Smooth muscle cell of trachea (primary cell): ENCODE measurements at places on chromosomes 1 and 21. TPM values are rescaled to one million over a fixed set of nuclear protein-coding genes. Genes with fewer than 3 reads are reported as not detected.

TTF2 gene
- total RNA-seq, result 15.1 and 20.5 TPM in 2 replicates

FLG gene
- not detected in 2 replicates for total RNA-seq

CHI3L1 gene
- 14.8 and 26.0 TPM in 2 replicates for total RNA-seq

FCRL4 gene
- not detected in 2 replicates for total RNA-seq

NID1 gene
- 48.3 and 54.7 TPM in 2 replicates for total RNA-seq

GRHL3 gene
- not detected in 2 replicates for total RNA-seq

TNFSF4 gene
- 0.87 and 1.2 TPM in 2 replicates for total RNA-seq

ZNF362 gene
- 5.5 and 6.6 TPM in 2 replicates for total RNA-seq

ANGPTL3 gene
- not detected in 2 replicates for total RNA-seq

PODN gene
- total RNA-seq, result 34.8 and 87.5 TPM in 2 replicates

C1orf226 gene
- 0.17 and 0.29 TPM in 2 replicates for total RNA-seq

SLC30A2 gene
- total RNA-seq, result not detected in 2 replicates

IGSF8 gene
- total RNA-seq, result 16.0 and 38.5 TPM in 2 replicates

SPATA46 gene
- not detected in 2 replicates for total RNA-seq

PSMD4 gene
- 205 and 248 TPM in 2 replicates for total RNA-seq

GBP6 gene
- under 0.01 and 0.15 TPM in 2 replicates for total RNA-seq

OVAAL gene
- not detected in 2 replicates for total RNA-seq

MAEL gene
- total RNA-seq, result not detected in 2 replicates

TMEM81 gene
- 1.5 and 1.8 TPM in 2 replicates for total RNA-seq

FLVCR1 gene
- total RNA-seq, result 6.8 and 8.4 TPM in 2 replicates

EDARADD gene
- under 0.01 TPM in 1 of 2 replicates, not detected in the other for total RNA-seq

TFF2 gene
- not detected in 2 replicates for total RNA-seq

CGN gene
- total RNA-seq, result not detected in 2 replicates

STIL gene
- 2.6 and 11.2 TPM in 2 replicates for total RNA-seq

WNT4 gene
- total RNA-seq, result not detected in 2 replicates

LRRC71 gene
- total RNA-seq, result not detected in 2 replicates

OR2W3 gene
- not detected in 2 replicates for total RNA-seq

GLUL gene
- 466 and 496 TPM in 2 replicates for total RNA-seq

OLIG2 gene
- total RNA-seq, result not detected in 2 replicates

NPR1 gene
- total RNA-seq, result 0.58 and 2.6 TPM in 2 replicates

DOCK7 gene
- 154 and 172 TPM in 2 replicates for total RNA-seq

BTF3L4 gene
- 34.6 and 53.2 TPM in 2 replicates for total RNA-seq

ELAPOR1 gene
- 0.15 and 0.33 TPM in 2 replicates for total RNA-seq

COL11A1 gene
- 2.5 and 3.3 TPM in 2 replicates for total RNA-seq

ZNF648 gene
- total RNA-seq, result not detected in 2 replicates

AHCTF1 gene
- 22.7 and 23.1 TPM in 2 replicates for total RNA-seq

NSL1 gene
- total RNA-seq, result 40.2 and 50.0 TPM in 2 replicates

ARHGAP30 gene
- total RNA-seq, result not detected in 2 replicates

HLX gene
- 2.6 and 8.9 TPM in 2 replicates for total RNA-seq

SELENOF gene
- total RNA-seq, result 199 and 251 TPM in 2 replicates

SVBP gene
- total RNA-seq, result 14.6 and 24.6 TPM in 2 replicates

KIF21B gene
- total RNA-seq, result under 0.01 TPM in 2 replicates

TPTE gene
- not detected in 2 replicates for total RNA-seq

DYNLT5 gene
- 0.33 and 1.6 TPM in 2 replicates for total RNA-seq

NR0B2 gene
- not detected in 2 replicates for total RNA-seq

SPATA1 gene
- 0.44 and 1.3 TPM in 2 replicates for total RNA-seq

KLHDC9 gene
- total RNA-seq, result 1.9 and 4.5 TPM in 2 replicates

TMEM50A gene
- 87.7 and 129 TPM in 2 replicates for total RNA-seq

FAM177B gene
- total RNA-seq, result not detected in 2 replicates

IFFO2 gene
- 5.5 and 7.8 TPM in 2 replicates for total RNA-seq

TRIM67 gene
- under 0.01 TPM in 1 of 2 replicates, not detected in the other for total RNA-seq

LCE3D gene
- not detected in 2 replicates for total RNA-seq

OPRD1 gene
- total RNA-seq, result under 0.01 TPM in 1 of 2 replicates, not detected in the other

TAS1R1 gene
- total RNA-seq, result under 0.01 TPM in 1 of 2 replicates, not detected in the other

NTPCR gene
- 23.4 and 29.1 TPM in 2 replicates for total RNA-seq

NBPF4 gene
- total RNA-seq, result not detected in 2 replicates

NR5A2 gene
- total RNA-seq, result 0.15 TPM in 1 of 2 replicates, not detected in the other

C1orf141 gene
- total RNA-seq, result under 0.01 TPM in 1 of 2 replicates, not detected in the other
